Left ventricle myocardium inferior (tissue), 1 donor: ENCODE measurements at places on chromosomes 1 and 21.

DNA sequence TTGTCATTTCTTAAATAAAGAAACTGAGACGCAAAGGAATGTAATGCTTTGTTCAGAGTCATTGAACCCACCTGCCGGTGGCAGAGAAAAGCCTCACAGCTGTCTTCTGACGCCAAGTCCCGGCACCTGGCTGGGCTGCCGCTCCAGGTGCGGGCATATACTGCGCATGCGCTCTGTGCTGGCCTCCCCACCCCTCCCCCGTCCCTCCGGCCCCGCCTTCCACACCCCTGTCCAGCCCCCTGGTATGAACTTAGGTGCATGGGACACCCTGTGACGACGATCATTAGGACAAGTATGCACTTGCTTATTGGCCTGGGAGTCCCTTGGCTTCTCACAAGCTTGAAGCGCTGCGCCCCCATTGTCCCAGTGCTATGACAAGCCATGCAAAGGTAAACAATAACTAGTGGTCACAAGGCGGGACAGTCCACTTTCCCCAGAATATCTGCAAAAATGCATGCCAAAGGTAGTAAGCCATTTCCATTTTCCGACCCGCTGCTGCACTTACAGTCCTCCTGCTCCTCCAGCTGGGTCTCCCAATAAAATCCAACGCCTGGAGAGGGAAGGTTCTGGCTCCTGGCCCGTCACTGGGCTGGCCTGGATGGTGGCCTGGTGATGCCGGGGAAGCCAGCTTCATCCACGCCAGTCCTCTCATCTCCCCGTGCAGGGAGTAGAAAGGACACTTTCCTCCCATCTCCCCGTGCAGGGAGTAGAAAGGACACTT, 100.4 kb downstream of the PSMG1 start:
- no peak for DNase-seq

GRCh38 chr1:229999004-229999670, 67.9 kb upstream of the GALNT2 start:
- DNase-seq = no peak

- DNase-seq = no peak
These were observed 25.3 kb upstream of the TMCO1 start for GRCh38 chr1:165793951-165794350.

DNA sequence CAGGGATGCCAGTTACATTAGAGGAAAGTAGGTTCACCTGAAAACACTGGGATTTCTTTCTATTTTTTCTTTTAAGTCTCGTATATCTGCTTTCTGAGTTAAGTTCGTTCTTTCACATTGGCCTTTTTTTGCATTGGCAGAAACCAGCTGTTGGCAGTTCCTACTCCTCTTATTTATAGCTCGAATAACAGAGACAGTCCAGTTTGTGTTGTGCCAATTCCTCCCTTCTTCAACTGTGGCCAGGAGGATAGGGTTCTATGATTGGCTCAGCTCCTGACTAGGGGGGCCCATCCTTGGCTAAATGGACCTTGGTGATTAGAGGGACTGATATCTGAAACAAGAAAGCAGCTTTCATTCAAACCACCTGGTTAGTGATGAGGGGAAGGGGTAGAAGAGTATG, 115.8 kb downstream of the RPS6KC1 start:
- DNase-seq = no peak

DNA sequence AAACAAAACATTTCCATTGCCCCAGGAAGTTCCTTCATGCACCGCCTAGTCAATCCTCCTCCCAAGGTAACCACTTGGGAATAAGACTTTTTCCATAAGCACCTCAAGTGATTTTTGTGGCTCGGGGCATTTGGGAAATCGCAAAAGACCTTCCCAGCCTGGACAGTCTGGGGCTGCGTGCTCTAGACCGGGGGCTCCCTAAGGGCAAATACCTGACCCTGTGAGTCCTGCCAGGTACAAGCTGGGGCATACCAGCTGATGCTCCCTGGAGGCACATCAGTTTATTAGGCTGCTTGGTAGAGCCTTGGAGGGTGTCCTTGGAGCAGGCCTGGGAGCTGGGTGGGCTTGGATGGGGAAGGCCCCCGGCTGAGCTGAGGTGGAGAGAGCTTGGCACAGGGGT, 34.4 kb downstream of the ALPL start:
- no peak for DNase-seq

DNA sequence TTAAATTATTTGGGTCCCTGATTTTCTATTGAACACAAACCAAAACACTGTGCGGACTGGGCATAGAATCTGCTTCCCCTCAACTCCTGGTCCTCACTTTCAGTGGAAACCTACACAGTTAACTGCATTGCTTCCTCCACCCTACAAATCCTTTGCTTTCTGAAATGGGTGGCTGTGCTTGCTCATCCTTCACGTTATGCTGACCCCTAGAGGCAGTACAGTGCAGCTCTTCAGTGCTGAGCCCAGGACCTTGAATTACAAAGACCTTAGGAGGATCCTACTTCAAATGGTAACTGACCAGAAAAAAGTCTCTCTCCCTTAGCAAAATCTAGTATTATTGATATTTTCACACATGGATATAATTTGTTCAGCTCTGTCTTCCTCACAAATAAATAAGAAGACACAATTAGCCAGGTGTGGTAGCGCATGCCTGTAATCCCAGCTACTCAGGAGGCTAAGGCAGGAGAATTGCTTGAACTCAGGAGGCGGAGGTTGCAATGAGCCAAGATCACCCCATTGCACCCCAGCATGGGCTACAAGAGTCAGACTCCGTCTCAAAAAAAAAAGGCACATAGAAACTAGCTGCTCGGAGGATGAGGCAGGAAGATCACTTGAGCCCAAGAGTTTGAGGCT, 63.4 kb upstream of the L1TD1 start:
- DNase-seq = no peak
